ENCODE measurements at places on chromosomes 1 and 21.

- peak; percentile 56 for DNase-seq
Observed at GRCh38 chr1:31939484-31940329, 1.5 kb upstream of the PTP4A2 start.

- no peak for DNase-seq
Observed at GRCh38 chr1:245715291-245715701, 560.5 kb downstream of the KIF26B start.

GRCh38 chr1:78068681-78069283 lies 23.0 kb downstream of the GIPC2 start:
- DNase-seq = no peak

DNA sequence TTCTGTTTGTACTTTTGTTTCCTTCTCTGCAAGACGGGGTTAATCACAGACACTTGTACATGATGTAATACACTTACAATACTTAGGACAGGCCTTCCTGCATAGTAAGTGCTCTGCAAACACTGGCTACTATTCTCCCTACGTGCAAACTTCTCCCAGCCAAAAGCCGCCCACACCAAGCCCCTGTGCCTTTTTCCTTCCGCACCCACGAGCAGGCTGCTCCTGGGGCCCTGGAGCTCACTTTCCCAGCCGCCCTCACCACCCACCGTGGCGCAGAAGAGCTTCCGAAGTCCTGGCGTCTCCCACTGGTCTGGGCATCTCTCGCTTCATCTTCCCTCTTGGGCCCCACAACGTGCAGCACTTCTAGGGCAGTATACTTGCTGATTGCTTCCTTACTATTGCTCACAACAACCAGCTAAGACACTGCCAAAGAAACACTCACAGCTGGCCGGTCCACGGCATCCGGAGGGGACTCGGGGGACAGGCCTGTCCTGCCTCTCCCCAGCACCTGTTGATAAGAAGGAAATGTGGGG lies 22.5 kb upstream of the GPR157 start:
- no peak for DNase-seq

GRCh38 chr21:22421416-22422180 lies 1423.4 kb downstream of the NCAM2 start:
- DNase-seq = no peak

DNA sequence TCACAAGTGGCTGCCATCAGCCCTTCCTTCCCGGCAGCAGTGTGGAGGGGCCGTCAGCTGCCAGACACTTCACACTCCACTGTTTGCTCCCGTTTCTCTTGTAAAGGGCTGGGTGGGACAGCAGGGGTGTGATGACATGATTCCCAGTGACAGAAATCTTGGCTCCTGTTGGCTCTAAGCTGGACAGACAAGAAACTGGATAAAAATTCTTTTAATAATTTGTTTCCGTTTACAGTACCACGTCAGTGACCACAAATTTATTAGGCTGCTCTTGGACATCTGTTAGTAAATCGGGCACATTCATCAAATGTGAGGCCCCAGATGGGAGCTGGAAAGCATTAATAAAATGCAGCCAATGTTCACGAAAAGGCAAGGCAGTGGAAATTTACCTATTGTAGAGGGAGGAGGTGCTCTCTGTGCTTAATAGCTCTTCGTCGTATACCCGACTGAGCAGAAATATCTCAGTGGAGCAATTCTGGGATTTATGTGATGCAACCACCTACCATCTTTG lies 353.7 kb upstream of the GREM2 start:
- DNase-seq = no peak

GRCh38 chr1:225834417-225835329 lies 24.7 kb downstream of the EPHX1 start:
- no peak for DNase-seq

DNA sequence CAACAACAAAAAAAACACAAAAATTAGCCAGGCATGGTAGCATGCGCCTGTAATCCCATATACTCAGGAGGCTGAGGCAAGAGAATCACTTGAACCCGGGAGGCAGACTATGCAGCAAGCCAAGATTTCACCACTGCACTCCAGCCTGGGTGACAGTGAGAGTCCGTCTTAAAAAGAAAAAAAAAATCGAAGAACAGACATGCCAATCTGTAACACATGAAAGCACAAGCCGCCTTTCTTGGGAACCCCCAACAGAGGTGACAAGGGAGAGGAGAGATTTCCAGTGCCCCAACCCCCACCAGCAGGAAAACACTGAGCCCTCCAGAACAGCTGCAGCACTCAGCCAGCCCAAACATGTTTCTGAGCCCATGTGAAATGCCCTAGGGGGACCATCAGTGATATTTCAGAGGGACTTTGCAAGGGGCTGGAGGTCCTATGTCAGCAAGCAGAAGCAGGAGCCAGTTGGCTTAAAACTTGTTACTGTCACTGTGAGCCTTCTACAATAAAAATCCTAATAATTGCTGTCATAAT lies 14.2 kb upstream of the EFNA1 start:
- DNase-seq = no peak

DNA sequence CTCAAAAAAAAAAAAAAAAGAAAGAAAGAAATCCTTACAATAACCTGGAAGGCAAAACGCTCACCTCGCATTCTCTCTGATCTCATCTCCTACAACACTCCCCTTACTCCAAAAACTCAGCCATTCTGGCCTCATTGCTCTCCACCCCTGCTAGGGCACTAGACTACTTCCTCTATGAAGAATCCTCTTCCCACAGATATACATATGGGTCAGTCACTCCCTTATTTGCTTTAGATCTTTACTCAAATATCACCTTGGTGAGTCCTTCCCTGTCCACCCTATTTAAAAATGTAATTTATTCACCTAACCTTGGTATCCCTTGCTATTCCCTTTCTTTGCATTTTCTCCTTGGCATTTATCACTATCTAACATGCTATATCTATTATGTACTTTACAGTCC lies 24.6 kb upstream of the KIF1B start:
- DNase-seq = no peak
